ENCODE measurements at places on chromosomes 1 and 21.

DNA sequence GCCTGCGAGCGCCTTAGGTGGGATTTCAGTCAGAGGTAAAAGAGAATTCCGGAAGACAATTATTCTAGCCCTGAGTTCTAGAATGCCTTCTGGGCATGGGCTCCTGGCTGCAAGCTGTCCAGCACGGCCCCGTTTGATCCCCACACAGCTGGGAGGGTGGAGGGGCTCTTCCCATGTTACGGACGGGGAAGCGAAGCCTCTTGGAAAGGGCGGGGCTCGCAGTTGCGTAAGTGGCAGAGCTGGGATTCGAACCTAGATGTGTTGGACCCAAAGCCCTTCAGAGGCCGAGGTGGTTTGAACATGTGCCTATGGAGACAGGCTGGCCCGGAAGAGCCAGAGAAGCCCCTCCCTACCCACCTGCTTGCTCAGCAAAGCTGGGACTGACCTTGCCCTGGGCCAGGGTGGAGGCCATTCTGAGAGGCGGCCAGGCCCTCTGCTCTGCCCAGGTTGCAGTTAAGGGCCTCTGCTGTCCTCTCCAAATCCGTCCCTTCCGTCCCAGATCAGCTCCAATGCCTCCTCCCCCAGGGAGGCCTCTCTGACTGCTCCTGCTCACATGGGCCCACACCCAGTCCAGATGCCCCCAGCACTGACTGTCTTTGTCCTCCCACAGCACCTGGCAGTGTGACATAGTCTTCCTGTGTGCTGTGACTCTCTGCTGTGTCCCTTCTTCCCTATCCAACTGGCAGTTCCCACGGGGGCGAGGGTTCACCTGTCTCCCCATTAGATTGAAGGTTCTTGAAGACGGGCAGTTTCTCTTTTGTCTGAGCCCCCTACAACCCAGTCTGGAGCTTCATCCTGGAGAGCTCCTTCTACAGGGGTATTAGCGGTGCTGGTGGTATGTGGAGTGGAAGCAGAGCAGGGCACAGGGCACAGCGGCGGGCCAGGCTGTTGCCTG, 1.2 kb upstream of the HSPB7 start:
- peak; percentile 64 for DNase-seq

DNA sequence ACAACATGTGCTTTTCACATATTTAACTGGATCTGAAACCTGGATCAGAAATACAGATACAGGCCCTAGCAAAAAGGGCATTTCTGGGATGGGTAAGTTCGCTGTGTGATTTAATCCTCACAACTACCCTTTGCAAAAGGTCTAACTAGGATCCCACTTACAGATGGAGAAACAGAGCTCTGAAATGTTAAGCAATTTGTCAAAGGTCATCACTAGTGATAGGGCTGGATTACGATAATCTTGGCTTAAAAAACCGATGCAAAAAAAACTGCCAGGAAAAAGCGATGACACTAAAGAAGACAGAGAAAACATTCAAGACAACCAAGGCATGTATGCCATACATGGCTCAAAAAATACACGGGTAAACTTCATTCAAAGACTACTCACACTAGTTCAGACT, 29.9 kb downstream of the AHCTF1 start:
- no peak for DNase-seq

DNA sequence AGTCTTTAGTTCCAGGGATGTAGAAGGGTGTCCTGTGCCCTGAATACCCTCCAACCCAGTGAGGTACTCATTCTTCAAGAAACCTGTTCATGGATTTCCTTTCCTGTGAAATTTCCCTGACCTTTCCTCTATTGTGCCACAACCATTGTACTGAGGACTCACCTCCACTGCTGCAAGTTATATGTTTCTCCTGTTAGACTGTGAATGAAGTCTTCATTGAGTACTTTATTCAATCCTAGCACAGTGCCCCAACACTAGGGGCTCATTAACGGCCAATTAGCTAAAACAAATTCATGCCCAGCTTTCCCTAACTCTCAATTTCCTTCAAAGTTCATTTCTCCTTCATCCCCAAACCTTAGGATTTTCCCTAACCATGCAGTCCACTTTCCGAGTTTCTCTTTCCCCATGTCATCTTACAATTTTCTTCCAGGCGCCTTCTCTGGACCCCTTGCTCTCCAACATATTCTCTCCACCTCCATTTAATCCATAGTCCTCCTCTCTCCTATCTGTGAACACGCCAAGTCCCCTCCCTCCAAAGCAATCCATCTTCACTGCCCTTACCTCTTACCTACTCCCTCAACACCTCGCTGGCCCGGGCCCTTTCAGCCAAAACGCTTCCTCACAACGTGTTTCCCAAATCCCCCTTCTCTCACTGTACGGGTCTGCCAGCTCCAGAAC, 1.3 kb downstream of the TRIM33 start:
- DNase-seq = no peak

- peak; percentile 9 for DNase-seq
Measured at GRCh38 chr1:192005976-192006375, 152.3 kb upstream of the RGS18 start.

DNA sequence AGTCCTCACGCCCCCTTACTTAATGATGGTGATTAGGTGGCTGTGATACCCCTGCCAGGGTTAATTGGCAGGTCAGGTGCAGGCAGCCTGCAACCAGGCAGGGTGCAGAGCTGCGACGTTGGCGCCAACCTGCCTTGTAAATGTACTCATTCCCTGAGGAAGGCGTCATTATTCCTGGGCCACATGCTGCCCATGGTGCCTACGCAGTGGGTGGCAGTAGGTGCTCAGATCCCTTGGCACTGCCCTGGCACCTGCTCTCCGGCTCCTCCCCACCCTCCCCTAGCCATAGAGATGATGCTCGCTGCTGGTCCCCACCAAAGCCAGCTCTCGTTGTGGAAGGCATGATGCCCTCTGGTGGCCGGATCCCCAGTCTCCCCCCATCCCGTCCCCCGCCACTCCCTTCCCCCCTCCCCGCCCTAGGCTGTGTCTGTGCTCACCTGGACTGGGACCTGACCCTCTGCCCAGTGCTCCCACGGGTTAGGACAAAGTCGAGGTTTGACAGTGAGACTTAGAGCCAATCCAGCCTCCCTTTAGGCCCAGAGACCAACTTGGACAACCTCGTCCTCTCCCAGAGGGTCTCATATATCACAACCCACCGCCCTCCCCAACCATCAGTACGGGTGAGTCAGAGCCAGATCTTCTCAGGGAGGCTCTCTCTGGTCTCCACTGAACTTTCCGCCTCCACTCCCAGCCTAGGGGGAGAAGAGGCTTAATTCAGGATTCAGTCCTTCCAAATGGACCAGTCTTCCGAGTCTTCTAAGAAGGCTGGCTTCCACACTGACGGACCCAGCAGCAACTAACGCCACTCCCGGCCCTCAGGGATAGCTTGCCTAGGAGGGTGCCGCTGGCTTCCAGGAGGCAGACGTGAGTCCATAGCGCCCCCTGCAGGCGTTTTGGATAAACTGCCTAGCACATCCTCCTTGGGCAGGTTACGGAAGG, 5.7 kb downstream of the KRTCAP2 start:
- DNase-seq = peak; percentile 79

DNA sequence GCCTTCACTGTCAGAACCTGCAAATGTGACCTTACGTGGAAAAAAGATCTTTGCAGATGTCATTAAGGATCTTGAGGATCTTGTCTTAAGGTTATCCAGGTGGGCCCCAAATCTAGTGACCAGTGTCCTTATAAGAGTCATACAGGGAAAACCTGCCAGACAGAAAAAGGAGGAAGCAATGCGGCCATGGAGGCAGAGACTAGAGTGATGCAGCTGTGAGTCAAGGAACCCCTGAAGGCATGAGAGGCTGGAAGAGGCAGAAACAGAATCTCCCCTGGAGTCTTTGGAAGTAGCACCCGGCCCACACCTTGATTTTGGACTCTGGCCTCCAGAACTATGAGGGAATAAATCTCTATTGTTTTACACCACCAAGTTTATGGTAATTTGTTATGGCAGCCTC, 36.5 kb upstream of the DNASE2B start:
- DNase-seq = no peak

DNA sequence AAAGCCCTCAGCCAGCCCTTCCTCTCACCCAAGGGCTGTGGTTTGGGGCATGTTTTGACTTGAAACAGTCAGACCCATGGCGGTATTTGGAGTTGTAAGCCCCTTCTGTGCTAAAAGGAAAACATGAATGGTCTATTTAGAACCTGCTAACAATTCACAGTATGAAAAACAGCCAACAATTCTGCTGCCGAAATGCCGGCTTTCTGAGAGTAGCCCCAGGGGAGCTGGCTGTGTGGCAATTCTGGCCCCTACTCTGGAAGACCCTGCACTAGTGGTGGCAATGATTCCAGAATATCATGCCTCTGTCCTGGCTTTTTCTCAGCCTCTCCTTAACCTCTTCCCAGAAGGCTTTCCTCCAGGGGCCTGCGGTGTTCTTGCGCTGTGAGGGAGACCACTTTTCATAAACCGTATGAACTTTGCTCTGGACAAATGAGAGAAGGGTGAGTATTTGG, 118.7 kb downstream of the EDEM3 start:
- no peak for DNase-seq

DNA sequence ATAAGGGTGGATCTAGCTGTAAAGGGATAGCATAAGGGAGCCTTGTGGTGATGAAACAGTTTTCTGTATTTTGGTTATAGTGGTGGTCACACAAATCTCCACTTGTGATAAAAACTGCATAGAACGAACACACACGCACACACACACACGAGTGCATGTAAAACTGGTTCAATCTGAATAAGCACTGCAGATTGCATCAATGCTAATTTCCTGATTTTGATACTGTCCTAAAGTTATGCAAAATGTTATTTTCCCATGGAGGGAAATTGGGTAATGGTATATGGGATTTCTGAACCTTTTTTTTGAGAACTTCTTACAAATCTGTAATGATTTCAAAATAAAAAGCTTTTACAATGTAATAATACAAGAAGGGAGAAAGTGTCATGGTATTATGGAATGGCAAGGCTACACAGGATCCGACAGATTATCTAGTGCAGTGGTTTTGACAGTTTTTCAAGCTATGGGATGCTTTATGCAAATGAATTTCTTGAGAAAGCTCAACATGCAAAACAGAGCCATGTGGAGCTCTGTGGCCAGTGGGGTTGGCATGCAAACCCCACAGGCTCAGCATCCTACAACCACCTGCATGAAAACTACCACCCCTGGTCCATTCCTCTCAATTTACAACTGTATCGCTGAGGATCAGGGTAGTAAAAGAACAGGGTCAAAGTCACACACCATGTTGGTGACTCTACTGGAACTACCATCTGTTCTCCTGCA, 18.8 kb downstream of the SLC41A1 start:
- DNase-seq = no peak

GRCh38 chr1:9874959-9875635, 35.0 kb downstream of the CTNNBIP1 start:
- peak; percentile 75 for DNase-seq

GRCh38 chr1:81702903-81703302, 97.8 kb upstream of the ADGRL2 start:
- peak; percentile 59 for DNase-seq

DNA sequence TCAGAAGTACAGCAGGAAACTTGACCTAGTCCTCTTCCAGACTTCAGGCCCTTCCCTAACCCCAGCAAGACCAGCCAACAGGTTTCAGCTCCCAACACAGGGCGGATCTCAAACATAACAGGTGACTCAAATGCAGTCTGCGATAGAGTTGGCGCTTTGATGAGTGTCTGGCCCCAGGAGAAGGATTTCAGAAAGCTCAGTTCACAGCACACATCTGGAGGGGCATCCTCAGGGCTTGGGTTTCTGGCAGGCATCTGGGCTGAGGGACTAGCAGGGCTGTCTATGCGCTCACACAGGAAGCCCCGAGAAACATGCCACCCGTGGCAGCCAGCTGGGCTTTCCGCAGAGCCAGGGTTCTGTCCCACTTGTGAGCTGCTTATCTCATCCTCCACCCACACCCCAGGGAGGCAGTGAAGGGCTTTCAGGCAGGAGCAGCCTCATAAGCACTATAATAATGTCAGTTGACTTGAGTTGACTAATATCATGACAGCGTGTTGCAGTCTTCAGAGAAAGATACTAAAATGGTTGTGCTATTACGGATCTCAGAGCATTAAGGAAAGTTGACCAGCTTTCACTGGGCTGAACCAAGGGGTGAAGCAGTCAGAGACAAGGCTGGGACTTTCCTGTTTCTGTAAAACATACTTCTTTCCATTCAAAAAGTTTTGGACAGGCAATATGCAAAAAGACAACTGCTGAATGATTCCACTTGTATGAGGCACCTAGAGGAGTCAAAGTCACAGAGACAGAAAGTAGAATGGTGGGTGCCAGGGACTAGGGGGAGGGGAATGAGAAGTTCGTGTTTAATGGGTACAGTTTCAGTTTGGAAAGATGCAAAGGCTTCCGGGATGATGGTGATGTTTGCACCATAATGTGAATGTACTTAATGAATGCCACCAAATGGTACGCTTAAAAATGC, 233.0 kb upstream of the IRF2BP2 start:
- no peak for DNase-seq

GRCh38 chr21:45250914-45251634, 36.6 kb downstream of the POFUT2 start:
- no peak for DNase-seq

GRCh38 chr1:66147226-66147835, 354.6 kb downstream of the PDE4B start:
- DNase-seq = no peak

- DNase-seq = no peak
Measured at GRCh38 chr21:17931080-17931479, 111.9 kb upstream of the C21orf91 start.

DNA sequence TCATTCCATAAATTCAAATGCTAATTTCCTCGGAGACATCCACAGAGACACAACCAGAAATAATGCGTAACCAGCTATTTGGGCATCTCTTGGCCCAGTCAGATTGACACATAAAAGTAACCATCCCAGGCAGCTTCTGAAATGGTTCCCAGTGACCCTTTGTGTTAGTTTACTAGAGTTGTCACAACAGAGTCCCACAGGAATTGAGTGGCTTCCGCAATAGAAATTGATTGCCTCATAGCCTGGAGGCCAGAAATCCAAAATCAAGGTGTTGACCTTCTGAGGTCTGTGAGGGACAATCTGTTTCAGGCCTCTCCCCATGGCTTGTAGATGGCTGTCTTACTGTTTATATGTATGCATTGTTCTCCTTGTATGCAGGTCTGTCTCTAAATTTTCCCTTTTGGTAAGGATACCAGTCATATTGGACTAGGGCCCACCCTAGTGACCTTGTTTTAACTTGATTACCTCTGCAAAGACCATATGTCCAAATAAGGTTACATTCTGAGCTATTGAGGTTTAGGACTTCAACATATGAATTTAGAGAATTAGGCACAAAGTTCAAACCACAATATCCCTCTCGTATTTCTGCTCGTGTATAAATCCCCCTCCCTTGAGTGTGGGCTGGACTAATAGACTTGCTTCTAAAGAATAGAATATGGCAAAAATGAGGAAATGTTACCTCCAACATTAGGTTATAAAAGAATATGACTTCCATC, 78.2 kb upstream of the FGGY start:
- peak; percentile 44 for DNase-seq

All from myocyte (in vitro differentiated cells).